ENCODE measurements at places on chromosomes 4 and X.

DNA sequence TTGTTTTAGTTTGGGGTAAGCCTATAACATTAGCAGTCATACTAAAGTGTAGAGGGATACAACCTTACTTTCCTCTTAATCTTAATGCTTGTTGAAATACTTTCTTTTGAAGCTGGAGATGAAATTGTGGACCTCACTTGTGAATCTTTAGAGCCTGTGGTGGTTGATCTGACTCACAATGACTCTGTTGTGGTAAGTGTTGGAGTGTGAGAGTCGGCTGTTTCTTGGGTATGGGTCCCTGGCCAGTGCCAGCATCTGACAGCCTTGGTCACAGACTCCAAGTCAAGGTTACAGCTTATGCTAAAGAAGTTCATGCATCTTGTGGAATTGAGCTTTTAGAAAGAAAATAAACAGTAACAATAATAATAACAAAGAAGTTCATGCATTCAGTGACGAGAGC, 31.6 kb downstream of the RNF4 start:
- no peak for DNase-seq

DNA sequence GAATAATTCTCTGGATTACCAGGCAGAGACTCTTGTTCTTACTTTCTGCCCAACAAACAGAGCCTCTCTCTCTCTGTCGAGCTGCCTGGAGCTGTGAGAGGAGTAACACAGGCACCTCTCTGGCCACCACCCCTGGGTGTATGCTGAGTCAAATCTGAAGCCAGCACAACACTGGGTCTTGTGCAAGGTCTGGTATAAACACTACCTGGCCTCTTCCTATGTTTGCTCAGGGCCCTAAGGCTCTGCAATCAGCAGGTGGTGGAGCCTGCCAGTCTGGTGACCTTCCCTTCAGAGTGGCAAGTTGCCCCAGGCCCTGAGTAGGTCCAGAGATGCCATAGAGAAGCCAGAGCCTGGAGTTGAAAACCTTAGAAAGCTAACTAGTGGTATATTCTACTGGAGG, 139.9 kb downstream of the CPXCR1 start:
- DNase-seq, result no peak

GRCh38 chr4:138910914-138911336, 104.7 kb upstream of the NOCT start:
- peak; percentile 94 for DNase-seq

GRCh38 chr4:113026556-113026955, 22.9 kb upstream of the ANK2 start:
- no peak for DNase-seq

Data from adrenal gland (tissue), 19 donors.